ENCODE measurements at places on chromosomes 1 and 21.

DNA sequence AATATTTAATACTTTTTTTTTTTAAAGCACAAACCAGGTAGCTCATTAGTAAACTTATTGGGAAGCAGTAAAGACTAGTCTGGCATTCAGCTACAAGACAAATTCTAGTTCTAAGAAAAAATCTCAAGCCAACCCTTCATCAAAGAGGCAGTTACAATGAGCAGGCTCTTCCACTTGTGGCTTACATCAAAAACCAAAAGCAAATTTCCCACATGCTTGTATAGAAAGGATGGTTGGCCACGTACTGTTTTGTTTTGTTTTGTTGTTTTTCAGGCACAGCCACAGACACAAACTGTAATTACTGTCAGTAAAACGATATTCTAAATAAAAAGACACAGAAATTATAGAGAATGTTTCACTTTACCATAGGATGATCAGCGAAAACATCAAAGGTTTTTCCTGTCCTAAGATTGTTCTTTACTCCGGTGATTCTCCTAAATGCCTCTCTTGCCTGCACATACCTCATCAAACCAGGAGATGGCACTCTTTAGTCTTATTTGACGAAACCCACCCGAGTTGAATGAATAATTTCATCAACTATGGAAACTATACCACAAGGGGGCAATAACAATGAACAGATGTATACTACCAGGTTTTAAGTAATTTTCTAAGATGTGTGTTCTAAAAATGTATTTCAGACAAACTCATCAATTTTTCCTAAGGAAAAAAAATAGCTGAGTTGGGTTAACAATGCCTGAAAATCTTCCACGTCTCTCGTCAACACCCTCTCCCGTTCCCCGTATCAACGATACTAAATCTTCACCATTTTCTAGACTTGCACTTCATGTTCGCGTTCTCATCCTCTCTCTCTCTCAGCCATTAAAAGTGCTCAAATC is 26.9 kb downstream of the RPL5 start:
- peak; percentile 74 for DNase-seq

GRCh38 chr1:6461538-6462411 is 4.2 kb downstream of the TNFRSF25 start:
- no peak for DNase-seq

- DNase-seq, result no peak
Measured at GRCh38 chr21:16568661-16569060, 838.9 kb downstream of the USP25 start.

- DNase-seq, result no peak
Measured at GRCh38 chr1:147635342-147635741, 35.0 kb downstream of the ACP6 start.

- DNase-seq, result peak; percentile 65
Measured at GRCh38 chr1:220067269-220068204, 21.2 kb upstream of the EPRS1 start.

- no peak for DNase-seq
Measured at GRCh38 chr1:152003846-152004442, 10.3 kb upstream of the S100A10 start.

GRCh38 chr1:181208967-181209366 is 120.5 kb downstream of the IER5 start:
- no peak for DNase-seq

DNA sequence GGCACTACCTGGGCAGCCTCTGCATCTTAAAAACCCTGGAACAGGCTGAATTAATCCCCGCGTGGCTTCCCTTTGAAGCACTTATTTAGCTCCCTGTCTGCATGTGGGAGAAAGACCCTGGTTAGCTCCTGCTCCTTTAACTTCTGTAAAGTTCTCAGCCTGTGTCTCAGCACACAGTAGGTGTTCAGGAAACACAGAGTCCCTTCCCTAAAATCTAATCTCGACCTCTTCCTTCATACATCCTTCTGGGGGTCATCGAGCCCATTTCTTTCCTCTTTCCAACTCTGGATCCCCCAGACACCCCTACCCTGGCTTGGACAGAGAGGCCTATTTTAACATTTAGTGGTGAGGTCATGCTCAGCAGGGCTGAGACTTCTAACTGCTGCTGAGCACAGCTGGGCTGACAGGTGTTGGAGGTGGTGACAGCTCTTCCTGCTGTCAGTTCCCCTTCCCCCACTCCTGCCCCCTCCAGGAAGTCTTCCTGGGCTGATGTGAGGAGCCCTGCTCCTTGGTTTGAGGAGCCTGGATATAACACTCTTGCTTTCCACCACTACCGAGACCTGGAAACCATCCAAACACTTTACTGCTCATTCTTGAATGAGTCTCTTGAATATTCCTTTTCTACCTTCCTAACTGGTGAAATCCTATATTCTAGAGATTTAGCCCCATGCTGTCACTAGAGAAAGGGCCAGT is 5.3 kb downstream of the E2F2 start:
- no peak for DNase-seq

GRCh38 chr1:150262388-150263320 is 5.1 kb downstream of the CA14 start:
- DNase-seq, result no peak

GRCh38 chr1:235946571-235946981 is 79.9 kb upstream of the LYST start:
- no peak for DNase-seq

DNA sequence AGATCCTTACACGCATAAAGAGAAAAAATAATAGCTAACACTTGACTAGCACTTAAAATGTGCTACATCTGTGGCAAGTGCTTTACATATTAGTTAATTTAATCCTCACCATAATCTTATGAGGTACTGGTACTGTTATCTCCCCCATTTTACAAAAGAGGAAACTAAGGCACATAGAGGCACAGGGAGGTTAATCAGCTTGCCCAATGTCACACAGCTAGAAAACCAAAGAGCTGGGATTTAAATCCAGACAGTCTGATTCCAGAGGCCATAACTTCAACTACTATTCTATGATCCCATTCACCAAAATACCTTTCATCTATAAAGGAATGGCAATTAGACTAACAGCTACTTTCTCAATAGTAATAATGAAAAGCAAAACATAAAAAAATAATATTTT is 11.7 kb downstream of the SPOCD1 start:
- DNase-seq, result no peak

DNA sequence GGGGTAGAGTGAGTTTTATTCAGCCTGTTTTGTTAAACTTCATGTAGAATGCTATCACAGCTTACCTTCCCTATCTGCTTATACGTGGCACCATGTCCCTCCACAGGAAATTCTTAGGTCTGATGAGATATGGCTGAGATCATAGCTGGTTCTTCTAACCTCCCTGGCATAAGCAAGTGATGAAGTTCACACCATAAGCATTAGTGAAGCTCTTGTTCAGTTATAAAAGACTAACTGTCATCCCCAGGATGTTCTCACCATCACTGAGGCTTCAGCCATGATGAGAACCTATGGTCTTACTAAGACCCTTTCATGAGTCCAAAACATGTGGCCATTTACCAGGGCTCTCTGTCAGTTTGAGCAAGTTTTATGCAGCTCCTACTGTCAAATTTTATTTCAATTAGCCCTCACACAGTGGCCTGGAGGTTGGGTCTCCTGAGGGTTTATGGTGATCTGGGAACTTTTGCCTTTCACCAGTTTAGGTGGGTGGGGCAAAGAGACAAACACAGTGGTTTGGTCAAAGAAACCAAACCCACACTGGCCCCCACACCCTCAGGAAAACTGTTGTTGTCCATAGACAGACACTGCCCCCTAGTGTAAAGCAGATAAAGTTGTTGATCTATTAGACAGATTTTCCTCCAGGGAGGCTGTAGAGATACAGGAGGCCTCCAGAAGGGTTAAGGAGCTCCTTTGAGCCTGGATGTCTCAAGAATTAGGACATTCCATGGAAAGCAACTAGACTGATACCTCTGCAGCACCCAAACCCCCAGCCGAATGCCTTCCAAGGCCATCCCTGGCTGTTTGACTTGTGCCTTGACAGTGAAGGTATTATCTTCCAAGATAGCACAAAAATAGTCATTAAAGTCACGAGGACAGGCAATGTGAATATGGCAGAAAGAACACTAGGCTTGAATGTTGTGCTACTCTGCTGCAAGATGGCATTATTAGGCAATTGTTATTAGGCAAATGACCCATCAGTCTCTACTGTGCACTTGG is 5.0 kb downstream of the SLC22A15 start:
- peak; percentile 20 for DNase-seq

GRCh38 chr1:59202455-59202854 is 94.4 kb upstream of the FGGY start:
- DNase-seq, result no peak

- no peak for DNase-seq
Measured at GRCh38 chr1:232620356-232620969, 9.5 kb downstream of the SIPA1L2 start.

DNA sequence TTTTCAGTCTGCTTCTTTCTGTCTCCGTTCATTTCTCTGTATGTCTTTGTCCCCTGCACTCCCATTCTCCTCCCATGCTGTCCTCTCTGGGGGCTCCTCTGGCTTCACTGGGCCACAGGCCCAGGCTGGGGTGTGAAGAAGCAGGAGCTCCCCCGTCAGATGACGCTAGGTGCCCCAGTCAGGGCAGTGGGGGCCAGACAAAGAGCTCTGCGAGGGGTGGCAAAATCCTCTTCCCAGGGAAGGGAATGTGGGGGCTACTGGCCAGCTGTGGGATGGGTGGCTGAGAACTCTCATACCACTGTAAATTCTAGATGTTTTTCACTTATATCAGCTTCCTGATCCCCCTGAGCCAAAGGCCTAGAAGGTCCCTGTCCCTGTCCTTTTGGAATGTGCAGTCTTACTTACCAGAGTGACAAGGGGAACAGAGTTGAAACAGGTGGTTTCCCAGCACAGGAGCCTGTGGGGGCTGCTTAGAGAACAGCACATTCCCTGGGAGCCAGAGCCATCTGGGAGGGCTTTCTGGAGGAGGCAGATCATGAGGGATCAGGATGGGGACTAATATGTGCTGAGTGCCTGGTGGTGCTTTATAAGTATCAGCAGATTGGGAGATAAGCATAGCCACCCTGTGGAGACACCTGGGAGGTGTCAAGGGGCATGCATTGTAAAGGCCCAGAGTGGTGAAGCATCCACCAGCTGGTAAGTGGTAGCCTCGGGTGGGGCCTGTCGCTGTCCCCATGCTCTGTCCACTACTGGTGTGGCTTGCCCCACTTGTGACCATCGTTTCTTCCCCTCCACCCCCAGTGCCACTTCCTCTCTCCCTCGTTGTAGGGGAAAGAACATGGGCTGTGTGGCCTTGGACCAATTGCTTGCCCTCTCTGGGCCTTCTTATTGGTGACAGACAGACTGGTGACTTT is 10.1 kb upstream of the PADI1 start:
- DNase-seq, result no peak

DNA sequence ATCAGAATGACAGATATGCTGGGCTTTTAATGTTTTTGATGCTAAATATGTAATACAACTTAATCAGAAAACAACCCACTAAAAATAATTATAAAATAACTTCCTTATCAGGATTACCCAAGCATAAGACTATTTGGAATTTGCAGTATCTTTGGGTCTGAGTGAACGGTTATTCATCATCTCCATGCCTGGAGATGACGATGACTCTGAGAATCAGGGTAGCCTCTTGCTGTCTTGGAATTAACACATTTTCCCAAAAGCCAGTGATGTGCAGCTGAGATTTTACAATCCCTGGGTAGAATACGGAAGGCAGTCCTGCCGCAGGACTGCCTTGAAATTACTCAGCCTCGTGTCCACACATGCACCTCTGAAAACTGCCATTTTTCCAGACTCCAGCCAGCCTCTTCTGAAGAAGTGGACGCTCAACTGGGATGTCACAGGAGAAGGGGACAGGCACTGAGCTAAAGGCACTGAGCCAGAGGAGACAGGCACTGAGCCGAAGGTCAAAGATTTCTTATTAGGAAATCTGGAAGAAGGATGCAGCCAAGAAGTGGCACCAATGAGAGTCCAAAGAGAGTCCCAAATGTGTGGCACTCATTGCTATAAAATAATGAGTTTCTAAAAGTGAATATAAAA is 85.5 kb downstream of the PGBD5 start:
- DNase-seq, result no peak

DNA sequence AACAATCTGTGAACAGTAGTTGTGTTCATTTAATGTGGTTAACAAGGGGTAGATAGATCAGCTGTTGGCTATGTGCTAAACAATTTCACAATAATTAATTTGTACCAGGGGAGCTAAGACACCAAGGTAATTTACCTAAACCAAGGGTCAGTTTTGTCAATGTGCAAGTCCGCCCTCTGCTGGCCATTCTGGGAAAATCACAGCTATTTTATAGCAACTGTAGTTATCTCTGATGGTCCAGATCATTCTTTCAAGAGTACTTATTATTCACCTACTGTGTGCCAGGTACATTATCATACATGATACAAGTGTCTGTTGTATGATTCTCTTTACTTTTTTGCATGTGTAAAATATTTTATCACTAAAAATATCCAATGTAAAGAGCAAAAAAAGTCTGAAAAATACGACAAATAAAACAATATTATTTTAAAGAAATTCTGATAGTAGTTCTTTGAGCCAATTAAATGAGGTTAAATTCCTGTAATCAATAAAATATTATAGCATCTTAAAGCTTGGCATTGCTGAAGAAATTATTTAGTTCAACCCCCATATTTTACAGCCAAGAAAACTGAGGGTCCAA is 312.3 kb upstream of the FAM78B start:
- no peak for DNase-seq

- no peak for DNase-seq
Measured at GRCh38 chr1:15004396-15004795, 149.2 kb upstream of the TMEM51 start.

DNA sequence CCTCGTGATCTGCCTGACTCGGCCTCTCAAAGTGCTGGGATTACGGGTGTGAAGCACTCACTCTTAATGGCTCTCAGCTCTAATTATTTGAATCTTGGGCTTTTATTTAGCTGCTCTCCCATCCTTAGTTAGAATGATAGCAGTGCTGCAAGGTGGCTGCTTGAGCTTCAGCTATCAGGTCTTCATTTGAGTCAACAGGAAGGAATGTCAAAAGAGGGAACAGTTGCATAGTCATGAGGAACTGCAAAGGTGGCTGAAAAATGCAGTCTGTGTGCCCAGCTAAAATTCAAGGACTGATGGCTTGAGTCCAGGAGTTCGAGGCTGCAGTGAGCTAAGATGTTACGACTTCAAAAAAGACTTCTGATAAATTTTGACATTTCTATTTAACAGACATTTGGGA is 55.6 kb downstream of the UCK2 start:
- no peak for DNase-seq

DNA sequence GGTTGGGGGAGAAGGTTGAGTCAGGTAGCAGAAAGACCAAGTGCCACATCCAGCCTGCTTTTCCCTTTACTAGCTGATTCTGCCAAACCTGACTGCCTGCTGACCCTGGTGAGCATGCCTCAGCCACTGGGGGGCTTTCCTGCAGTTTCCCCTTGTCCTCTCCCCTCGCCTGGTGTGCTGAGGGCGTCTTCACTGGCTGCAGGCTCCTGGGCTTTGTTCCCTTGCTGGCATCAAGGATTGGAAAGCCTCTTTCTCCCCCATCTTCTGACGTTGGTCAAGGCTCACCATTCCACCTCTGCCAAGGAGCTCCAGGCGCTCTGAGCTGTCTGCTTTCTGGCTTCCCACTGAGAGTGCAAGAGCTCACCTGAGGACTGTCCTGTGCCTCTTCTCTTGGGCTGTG is 28.4 kb downstream of the MAN1C1 start:
- DNase-seq, result no peak
